NCI-H187 (cell line): ENCODE measurements at places on chromosomes 1 and 21.

GRCh38 chr1:207876131-207876530, 34.8 kb downstream of the CD34 start:
- DNase-seq: no peak

DNA sequence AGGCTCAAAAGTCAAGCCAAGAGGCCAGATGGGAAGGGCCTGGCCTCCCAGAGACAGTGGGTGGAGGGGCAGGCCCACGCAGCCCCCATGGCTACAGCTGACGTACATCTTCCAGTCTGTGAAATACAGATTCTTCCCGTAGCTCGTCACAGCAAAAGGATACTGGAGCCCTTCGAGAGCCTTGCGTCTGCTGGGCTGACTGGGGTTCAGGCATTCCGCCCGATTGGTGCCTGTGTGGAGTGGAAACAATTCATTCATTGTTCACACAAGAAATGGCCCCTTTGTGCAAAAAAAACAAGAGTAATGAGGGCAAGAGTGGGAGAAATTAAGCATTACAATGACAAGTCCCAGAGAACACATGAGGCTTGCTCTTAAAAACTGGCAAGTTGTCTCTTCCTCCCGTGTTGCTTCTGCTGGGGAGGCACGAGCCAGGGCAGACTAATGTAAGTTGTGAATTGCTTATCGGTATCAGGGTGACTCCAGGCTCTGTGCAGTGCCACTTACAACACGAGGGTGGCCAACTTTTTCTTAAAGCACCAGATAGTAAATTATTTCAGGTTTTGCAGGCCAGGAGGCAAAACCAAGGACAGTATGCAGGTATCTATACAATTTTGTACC, 85.1 kb downstream of the NID1 start:
- DNase-seq: no peak

DNA sequence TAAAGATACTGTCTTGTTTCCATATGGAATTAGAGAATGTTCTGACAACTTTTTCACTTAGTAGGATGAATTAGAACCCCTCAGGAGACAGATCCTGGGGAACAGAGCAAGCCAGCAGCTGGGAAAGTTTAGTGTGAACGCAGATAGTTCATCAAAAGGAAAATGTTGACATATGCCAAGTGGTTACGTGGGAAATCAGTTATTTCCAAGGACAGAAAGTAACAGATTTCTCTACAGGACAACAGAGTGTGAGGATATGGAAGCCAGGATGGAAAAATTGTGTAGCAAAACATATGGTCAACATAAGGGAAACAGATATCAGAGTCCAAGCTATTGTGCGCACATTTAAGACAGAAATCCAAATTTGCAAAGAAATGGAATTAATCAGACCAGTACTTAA, 419.5 kb downstream of the LRRIQ3 start:
- DNase-seq: no peak

DNA sequence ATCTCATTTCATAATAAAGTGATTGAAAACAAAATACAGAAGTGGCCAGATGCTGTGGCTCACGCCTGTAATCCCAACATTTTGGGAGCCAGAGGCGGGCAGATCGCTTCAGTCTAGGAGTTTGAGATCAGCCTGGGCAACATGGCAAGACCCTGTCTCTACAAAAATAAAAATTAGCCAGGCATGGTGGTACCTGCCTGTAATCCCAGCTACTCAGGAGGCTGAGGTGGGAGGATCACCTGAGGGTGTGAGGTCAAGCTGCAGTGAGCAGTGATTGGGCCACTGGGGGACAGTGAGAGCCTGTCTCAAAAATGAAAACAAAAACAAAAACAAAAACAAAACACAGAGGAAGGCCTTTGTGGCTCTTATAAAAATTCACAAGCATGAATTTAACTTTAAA, 38.6 kb downstream of the TRIM33 start:
- no peak for DNase-seq
